ENCODE measurements at places on chromosomes 5 and 9. TPM values are rescaled to one million over a fixed set of nuclear protein-coding genes. Genes with fewer than 3 reads are reported as not detected.

The CCDC183 gene
- 9.2 TPM for polyA plus RNA-seq

The CCL19 gene
- polyA plus RNA-seq, result 1.6 TPM

The PCDHA9 gene
- polyA plus RNA-seq, result not detected

The CDH9 gene
- polyA plus RNA-seq, result not detected

The AOPEP gene
- polyA plus RNA-seq, result 110 TPM

The DMGDH gene
- 0.66 TPM for polyA plus RNA-seq

The SLC27A4 gene
- polyA plus RNA-seq, result 35.0 TPM

The CD74 gene
- polyA plus RNA-seq, result 211 TPM

The CDC23 gene
- polyA plus RNA-seq, result 12.9 TPM

The C5orf52 gene
- polyA plus RNA-seq, result not detected

The LRRC14B gene
- 2.6 TPM for polyA plus RNA-seq

The CER1 gene
- not detected for polyA plus RNA-seq

DNA sequence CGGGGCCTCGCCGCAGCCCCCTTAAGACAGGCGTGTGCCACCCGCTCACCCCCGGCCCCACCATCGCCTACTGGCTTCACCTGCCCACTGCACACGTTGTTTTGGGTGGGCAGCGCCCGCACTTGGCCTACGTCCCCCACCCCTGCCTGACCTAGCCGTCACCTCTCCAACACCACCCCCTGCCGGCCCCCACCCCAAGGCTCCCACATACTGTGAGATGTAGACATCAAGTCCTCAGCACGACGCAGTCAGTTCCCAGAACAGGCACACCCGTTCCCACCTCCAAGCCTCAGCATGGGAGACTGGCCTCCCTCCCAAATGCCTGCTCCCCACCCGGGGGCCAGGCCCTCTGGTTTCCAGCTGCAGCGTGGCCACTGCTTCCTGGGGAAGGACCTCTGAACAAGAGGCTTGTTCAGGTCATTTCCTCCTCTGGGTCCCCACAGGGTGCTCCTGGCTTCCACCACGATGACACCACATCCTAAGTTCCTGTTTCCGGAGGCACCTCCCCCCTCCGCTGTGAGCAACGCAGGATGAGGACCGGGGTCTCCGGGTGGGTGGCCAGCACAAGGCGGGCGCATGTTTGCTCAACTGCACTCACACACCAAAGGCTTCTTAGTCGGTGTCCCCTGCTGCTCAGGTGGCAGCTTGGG lies 11.3 kb downstream of the DBN1 start:
- peak; percentile 55 for DNase-seq

DNA sequence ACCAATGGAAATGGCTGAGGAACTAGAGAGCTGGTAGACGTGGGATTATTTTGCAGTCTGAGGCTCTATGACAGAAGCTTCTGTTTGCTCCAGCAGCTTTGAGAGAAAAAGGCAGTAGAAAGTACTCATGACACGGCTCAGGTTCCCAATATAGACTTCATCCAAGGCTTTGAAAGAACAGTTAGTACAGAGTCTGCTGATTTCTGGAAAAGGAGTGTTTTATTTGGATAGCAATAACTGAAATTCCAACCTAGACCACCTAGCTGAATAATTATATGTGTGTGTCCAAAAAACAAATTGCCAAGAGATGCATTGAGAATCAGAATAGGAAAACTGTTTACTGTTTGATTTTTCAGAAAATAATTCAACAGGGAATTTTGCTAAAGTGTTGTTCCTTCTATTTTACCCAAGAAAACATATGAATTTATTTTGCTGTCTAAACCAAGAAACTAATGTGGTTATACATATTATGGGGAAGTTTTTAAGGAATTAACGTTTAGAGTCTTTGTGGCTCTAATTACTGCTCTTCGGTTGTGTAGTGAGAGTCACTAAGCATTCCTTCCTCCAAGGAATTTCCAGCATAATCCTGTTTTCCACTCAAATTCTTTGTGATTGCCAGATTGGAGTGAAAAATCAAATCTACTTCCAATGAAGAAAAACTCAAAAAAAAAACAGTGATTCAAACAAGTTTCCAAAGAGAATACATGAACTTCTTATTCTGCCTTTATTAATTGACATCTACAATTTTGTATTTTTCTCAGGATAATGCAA lies 18.1 kb upstream of the MTX3 start:
- no peak for DNase-seq

DNA sequence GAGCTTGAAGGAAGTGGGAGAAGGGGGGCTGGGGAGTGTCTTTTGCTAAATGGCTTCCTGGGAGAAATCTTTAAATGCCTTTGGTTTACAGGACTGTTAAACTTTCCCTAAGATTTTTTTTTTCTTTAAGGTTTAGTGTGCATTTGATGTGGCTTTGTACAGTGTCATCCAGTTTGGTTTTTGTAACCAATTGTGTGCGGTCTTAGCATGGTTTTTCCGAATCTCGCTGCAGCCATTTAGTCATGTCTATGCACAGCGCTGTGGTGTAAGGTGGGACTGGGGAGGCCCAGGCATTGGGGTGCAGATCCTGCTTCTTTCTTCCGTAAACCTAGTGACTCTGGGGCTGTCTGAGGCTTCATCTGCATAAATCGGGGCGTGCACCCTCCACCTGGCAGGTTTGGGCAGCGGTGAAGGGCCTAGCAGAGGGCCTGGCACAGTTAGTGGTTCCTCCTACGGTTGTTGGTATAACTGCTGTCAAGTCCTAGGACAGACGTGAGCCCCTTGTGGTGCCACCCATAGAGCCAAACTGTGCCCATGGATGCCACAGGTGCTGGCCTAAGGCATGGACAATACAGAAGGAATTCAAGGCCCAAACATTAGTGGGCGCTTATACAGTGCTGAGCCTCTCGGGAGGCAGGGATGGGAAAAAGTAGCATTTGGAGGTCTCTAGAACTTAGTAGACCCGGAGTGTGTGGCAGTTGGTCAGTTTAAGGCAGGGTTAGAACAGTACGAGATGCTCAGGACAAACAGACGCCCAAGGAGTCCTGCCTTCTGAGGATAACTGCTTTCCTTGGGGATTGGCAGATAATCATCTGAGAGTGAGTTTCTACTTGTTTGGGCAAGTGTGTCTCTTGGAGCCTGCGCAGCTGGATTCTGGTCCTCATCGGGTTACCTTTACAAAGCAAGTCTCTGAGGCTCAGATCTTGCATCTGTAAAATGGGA lies 1.5 kb downstream of the PRRC2B start:
- DNase-seq, result no peak

DNA sequence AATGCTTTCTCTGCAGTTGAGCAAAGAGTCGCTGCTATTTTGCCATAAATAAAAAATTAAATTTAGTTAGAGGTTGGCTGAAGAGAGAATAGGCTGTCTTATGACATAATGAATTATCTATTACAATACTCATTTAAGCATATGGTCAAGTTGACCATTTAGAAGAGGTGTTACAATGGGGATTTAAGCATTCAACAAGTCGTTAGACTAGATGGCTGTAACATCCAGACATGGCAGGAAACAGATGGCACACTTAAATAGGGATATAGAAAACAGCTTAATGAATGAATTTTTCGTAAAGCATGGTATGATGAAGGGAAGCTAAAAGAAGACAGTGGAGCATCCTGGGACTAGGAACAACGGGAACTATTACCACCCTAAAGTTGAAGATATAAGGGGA lies 160.3 kb upstream of the PTPRD start:
- DNase-seq, result no peak

GRCh38 chr5:115713408-115713807 lies 87.6 kb upstream of the TMED7 start:
- no peak for DNase-seq

DNA sequence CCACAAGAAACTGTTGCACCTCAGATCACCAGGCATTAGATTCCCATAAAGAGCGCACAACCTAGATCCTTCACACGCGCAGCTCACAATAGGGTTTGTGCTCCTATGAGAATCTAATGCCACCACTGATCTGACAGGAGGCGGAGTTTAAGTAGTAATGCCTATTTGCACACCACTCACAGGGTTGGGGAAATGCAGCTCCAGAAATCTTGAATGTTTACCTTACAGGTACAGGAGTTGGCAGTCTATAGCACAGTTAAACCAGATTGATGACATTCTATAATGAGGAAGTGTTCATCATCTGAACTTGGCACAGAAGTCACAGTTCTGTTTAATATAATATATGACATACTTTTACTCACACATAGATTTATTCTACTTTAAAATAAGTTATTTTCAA lies 732.2 kb upstream of the ZNF608 start:
- no peak for DNase-seq

DNA sequence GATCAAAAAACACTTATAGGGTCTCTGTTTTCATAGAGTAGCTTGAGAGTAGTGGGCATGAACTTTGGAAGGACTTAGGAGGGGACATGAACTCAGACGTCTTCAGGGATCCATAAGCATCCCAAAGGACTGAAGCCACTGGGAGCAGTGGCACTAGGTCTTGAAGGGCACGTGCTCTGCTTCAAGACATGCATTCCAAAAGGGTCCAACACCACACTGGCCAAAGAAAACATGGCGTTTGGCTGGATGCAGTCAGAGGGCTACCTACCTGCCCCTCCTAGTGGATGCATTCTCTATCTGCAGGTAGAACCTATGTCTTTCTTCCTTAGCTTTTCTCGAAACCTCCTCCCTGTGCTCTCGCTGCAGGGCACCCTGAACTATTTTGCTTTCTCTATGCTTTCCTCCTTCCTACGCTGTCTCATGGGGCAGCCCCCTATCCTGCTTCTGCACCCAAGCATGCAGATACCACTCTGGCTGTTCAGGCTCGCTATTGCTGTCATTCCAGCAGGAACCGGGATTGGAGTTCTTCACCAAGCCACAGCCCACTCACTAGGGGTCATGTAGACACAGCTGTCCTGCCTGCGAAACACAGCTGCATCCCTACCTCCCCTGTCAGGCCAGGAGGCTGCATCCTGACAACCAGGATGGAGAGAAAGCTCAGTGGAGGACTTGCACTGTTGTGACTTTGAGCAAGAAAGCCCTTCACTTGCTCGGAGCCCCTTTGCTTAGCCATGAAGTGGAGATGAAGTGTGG lies 11.9 kb downstream of the FAM240B start:
- no peak for DNase-seq

DNA sequence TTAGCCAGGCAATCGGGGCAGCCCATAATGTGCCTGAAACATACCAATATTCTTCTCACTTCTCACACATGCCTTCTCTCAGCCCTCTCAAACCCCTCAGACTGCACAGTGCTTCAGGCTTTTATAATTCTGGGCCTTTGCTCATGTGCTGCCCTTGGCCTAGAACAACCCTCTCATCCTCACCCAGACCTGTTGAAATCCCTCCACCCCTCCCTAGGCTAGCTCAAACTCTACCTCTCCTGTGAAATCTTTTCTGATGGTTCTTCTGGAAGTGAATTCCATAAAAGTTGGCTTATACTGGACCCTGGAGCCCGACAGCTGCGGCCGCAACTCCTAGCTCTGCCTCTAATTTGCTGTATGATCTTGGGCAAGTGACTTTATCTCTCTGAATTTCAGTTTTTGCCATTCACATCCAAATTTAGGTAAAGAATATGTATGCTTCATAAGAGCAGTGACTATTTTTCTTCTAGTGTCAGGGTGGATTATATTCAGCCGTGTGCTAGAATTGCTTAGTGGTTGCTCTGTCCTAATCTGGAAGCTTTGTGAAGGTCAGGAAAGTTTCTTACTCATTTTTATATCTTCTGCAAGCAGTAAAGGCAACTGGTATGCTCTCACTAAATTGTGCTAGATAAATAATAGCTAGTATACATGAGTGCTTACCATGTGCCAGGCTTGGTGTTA lies 221.4 kb downstream of the MAPKAP1 start:
- no peak for DNase-seq

DNA sequence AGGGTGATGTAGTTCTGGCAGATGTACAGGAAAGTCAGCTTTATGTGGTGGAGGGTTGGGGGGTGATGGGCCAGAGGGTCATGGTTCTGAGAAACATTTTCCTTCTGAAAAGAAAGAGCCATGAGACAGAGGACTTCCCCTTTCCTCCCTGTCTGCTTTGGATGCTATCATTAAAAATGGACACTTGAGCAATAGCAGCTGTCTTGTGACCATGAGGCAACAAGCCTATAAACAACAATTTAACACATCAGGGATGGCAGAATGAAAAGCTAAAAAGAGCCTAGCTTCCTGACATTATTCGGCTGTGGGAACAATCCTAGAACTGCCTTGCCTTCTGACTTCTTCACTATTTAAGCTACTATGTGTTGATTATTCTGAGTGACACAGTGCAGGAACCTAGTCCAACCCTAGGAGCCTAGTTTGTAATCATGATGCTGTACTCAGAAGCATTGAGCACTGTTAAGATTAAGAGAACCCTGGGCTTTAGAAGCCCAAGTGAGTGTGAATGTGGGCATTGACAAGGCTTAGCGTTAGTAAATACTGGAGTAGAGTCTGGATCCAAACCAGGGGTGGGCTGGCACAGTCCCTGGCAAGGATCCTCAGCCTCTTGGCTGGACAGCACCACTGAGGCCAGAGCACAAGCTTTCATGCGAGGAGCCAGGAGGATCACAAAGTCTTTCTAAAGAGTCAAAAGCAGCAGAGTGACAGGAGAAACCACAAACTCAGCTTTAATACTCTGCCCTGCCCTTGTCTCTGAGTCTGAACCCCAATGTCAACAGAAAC lies 178.5 kb upstream of the EGFLAM start:
- no peak for DNase-seq

DNA sequence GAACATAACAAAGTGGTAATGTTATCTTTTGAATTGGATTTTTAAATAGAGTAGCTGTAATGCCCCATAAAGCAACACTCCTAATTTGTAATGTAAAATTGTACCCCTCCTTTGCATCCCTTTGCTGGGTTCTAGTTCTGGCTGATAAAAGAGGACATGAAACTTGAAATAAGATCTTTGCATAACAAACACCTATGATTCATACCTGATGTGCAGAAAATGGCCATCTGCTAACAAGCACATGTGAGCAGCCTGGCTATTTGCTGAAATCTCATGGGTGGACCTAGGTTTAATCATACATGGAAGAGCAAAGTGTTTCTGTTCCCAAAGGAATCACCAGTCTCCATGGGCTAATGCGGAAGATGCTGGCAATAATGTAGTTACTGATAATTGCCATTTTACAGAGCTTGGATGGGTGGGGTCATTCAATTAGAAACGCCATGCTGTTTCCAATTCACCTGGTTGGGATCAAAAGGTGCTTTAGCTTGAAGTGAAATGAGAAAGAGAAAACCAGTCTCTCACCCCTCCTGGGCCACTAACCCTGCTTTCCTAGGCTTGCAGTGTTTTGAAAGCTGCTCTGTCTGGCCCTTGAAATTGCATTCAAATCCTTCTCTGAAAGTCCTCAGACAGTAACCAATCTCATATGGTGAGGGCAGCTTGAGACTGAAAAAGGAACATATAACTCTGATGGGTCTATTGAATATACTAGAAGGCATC lies 585.1 kb downstream of the TLE4 start:
- no peak for DNase-seq

DNA sequence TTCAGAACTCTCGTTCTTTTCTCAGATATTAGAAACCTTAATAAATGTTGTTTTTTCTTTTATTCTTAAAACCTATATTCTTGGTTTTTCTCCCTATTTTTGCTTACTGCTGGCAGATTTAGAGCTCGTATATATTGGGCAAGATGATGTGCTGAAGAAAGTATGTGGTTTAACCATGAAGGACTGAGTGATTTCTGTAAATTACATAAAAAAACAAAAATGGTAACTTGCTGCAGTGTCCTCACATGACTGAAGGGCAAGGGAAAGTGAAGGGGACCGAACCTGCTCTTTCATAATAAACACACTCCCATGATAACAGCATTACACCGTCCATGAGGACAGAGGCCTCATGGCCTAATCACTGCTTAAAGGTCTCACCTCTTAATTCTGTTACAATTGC lies 393.8 kb upstream of the ZNF608 start:
- no peak for DNase-seq

Measured in heart right ventricle (tissue), 16 donors.